ENCODE measurements at places on chromosomes 1 and 21.
A peak's percentile ranks its signal among the peaks of the same experiment; 100 is the strongest.

DNA sequence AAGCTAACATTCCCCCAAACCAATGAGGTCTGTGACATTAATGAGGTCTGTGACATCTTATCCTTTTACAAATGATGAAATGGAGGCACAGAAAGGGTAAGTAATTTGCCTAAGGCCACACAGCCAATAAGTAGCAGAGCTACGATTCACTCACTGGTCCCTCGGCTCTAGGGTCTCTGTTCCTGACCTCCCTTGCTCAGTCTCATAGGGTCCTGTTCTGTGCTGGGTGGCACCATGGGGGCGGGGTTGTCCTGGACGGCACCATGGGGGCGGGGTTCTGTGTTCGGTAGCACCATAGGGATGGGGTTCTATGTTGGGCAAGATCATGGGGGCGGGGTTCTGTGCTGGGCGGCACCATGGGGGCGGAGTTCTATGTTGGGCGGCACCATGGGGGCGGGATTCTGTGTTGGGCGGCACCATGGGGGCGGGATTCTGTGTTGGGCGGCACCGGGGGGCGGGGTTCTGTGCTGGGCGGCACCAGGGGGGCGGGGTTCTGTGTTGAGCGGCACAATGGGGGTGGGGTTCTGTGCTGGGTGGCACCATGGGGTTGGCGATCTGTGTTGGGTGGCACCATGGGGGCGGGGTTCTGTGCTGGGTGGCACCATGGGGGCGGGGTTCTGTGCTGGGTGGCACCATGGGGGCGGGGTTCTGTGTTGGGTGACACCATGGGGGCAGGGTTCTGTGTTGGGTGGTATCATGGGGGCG is 55.6 kb downstream of the CLSTN1 start:
- DNase-seq = no peak

DNA sequence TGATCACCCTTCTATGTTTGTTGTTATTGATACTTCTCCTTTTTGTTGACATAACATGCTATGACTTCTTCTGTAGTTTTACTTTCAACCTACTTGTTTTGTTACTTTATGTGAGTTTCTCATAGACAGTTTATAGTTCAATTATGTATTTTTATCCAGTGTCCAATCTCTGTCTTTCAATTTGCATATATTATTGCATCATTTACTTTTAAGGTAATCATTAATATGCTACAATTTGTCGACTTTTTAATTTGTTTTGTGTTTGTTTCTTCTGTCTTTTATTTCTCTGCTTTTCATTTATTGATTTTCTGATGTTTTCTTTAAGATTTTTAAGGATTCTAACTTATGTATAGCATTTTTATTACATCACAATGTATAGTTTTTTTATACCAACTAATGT is 10.3 kb downstream of the OR13G1 start:
- DNase-seq = no peak

DNA sequence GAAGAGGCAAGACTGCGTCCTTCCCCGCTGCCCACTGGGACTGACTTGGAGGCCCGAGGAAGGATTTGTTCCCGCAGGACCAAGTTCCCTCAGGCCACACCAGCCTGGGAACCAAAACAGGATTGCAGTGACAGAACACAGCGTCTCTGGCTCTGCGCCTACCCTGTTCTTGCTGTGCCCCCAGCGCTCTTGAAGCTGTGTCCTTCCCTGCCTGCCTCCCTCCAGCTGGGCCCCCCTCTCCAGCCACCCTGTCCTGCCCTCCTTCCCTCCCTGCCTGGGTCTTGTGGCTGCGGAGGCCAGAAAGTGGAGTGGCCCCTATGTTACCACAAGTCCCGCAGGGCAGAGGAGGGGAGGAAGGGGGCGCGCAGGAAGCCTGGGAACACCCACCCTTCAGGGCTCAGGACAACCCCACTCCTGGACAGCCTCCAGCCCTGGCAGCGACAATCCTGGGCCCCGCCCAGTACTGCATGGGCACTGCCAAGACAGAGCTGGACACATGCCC is 164.9 kb downstream of the DYRK1A start:
- no peak for DNase-seq

- peak; percentile 17 for DNase-seq
Observed at GRCh38 chr1:186680245-186681061, at the start of gene PTGS2. PTGS2 (minus strand) TSS chr1:186680423; CDS start chr1:186680290, 133 bp downstream.

- DNase-seq = no peak
Observed at GRCh38 chr1:106699433-106699832, 357.0 kb upstream of the PRMT6 start.

DNA sequence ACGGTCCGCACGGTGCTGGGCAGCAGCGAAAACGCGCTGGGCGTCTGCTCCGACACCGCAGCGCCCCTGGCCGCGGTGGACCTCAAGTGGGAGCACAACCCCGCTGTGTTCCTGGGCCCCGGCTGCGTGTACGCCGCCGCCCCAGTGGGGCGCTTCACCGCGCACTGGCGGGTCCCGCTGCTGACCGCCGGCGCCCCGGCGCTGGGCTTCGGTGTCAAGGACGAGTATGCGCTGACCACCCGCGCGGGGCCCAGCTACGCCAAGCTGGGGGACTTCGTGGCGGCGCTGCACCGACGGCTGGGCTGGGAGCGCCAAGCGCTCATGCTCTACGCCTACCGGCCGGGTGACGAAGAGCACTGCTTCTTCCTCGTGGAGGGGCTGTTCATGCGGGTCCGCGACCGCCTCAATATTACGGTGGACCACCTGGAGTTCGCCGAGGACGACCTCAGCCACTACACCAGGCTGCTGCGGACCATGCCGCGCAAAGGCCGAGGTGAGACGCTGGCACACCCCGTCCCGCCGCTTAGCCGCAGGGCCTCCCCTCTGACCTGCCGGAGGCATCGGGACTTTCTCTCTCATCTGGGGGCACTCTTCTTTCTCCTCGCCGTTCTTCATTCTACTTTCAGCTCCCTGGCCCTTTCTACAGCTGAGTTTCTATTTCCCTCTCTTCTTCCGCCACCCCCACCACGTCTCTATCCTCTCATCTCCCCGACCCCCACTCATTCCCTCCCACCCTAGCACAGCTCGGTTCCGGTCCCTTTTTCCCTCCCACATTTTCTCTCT is 1.0 kb downstream of the NPR1 start:
- DNase-seq = peak; percentile 23

- no peak for DNase-seq
Observed at GRCh38 chr1:164648636-164649035, 89.7 kb downstream of the PBX1 start.

GRCh38 chr21:44360159-44360558 is 6.7 kb downstream of the TRPM2 start:
- no peak for DNase-seq

DNA sequence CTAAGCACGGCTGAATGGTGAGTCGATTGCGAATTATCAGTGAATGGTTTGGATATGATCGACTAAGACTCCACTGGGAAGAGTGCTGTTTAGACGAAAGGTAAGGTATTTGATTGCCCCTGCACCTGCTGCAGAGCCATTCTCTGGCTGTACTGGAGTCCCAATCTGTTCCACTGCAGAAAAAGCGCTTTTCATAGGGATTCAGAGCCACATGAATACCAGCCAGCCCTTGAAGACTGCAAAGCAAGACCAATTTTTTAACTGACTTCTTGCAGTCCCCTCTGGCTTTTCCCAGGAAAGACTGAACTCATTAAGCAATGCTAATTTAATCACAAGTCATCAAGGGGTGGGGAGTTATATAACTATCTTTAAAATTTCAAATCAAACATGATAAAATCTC is 1.3 kb downstream of the GREM2 start:
- no peak for DNase-seq

GRCh38 chr1:66108624-66109023 is 315.9 kb downstream of the PDE4B start:
- no peak for DNase-seq

DNA sequence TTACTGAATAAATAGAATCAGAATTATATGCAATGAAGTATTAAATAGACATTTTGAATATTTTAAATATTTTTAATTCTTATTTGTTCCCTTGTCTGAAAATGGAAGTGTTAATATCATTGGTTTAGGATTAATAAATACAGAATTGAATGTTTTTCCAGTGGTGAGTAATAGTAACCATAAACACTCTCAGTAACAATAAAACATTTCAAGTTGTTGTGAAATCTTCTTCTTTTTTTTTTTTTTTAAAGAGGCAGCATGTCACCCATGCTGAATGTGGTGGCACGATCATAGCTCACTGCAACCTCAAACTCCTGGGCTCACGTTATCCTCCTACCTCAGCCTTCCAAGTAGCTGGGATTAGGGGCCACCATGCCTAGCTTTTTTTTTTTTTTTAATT is 86.2 kb upstream of the ZBTB18 start:
- DNase-seq = no peak

- DNase-seq = no peak
Observed at GRCh38 chr1:55445416-55445815, 230.3 kb upstream of the USP24 start.

- no peak for DNase-seq
Observed at GRCh38 chr1:61389194-61389925, 307.0 kb downstream of the NFIA start.

DNA sequence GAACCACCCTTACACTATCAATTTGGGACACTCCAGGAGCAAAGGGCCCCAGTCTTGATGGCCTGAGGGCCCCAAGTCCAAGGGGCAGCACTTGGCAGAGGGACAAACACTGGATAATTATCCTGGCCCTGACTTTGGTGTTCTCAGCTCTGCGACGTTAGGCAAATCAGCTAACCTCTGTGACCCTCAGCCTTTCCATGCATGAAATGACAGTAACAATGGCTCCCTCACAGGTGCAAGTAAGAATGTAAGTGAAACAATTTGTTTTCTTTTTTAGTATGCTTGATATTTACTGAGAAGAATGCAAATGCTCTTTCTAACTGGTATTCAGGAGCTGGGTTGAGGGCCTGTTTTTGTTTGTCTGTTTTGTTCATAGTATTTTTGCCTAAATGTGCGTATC is 61.6 kb upstream of the PRDX6 start:
- no peak for DNase-seq

- DNase-seq = no peak
Observed at GRCh38 chr1:38138498-38139233, 92.1 kb upstream of the POU3F1 start.

GRCh38 chr1:211932231-211932932 is 101.8 kb upstream of the LPGAT1 start:
- no peak for DNase-seq

GRCh38 chr1:98322966-98323365 is 338.6 kb upstream of the SNX7 start:
- DNase-seq = no peak

DNA sequence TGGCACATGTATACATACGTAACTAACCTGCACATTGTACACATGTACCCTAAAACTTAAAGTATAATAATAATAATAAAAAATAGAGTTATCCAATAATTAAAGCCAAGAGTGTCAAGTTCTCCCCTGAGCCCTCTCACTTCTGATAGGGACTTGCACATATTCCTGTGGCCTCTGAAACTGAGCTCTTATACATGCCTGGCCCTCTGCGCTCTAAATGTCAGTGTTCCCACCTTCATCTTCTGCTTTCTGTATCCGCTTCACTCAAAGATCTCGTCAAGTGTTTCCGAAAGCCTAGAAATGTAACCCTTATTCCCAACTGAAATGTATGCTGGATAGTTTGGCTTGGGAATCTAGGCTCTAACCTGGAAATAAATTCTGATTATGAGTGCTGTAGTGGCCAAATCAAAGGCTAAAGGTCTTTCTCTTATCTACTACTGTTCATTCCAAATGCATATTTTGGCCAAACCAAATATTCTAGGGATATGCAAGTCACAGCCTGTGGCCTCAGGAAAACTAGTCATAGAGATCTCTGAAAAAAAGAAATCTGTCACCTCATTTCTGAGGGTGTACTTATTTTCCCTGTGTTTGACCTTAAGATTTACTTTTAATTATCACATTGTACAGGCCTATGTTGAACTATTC is 99.5 kb upstream of the LYPLAL1 start:
- DNase-seq = no peak

GRCh38 chr1:173295391-173295790 is 88.3 kb upstream of the TNFSF4 start:
- no peak for DNase-seq

DNA sequence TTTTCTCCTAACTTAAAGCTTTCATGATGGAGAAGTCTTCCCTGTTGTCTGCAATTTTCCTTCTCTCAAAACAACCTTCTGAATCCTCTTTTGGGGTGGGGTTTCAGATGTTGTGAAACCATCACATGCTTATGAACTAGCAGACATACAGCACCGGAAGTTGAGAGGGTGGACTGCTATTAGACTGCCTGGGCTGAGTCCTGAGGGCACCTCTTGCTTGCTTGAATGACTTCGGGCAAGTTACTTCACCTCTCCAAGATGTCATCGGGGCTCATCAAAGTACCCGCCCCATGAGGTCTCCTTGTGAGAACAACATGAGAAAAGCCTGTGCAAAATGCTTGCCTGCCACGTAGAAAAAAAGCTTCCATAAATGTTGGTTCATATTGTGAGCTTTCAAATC is 89.6 kb downstream of the CCDC185 start:
- DNase-seq = no peak

DNA sequence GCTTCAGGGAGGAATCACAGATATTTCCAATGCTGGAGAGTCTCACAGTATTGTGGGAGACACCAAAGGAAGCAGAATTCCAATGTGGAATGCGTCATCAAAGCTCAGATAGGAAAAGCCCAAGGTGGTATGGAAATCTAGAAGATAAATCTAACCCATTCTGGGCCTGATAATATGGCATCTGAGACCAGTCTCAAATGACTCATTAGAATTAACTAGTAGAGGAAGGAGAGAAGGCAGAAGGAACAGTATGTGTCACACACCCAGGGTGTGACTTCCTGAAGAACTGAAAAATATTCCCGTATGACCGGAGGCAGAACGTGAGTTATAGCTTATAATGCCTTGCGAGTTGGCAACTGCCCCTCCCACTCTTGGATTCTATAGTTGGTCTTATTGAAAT is 499.2 kb downstream of the PLPP3 start:
- DNase-seq = no peak

GRCh38 chr1:91655912-91656449 is 155.3 kb downstream of the CDC7 start:
- no peak for DNase-seq

DNA sequence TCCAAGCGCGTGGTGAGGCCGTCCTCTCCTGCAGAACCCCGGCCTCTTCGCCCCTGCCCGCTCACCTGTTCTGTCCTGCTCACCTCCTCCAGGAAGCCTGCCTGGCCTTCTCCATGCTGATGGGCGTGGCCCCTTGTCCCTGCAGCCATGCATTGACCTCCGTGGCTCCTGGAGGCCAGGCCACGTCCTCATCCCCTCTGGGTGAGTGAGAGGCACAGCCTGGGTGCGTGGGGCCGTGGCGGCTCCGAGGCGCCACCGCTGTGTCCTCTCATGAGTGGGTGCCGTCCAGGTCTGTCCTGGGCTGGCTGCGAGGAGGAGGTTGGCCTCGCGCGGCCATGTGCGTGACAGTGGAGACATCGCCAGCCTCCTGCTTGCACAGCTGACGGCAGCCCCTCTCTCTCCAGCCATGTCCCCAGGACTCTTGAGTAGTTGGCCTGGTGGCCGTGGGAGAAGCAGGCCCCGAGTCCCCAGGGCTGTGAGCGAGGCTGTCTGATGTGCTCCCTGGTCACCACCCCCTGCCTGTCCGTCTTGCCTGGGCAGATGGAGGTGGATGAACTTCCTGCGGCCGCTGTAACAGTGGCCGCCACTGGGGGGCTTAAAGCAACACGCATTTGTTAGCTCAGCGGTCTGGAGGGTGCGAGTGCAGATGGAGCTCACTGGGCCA is 58.1 kb downstream of the PRKCZ start:
- DNase-seq = no peak

Measured in stimulated activated CD4-positive, alpha-beta T cell treated with anti-CD3 and anti-CD28 coated beads, Interleukin-12 subunit alpha, Interleukin-12 subunit beta, amount 100 ng/mL, for 4 hours (primary cell).